Daoy (cell line): ENCODE measurements at places on chromosomes 3 and 15. TPM values are rescaled to one million over a fixed set of nuclear protein-coding genes. Genes with fewer than 3 reads are reported as not detected.

Gene CTNNB1
- 325 and 373 TPM in 2 replicates for total RNA-seq

Gene SPESP1
- not detected in 2 replicates for total RNA-seq

Gene GOLGA6B
- not detected in 2 replicates for total RNA-seq

Gene DPPA2
- 0.34 and 0.68 TPM in 2 replicates for total RNA-seq

Gene PLA1A
- not detected in 2 replicates for total RNA-seq

Gene GOLGA6D
- not detected in 2 replicates for total RNA-seq

Gene TMIE
- total RNA-seq: not detected in 2 replicates
